ENCODE measurements at places on chromosomes 13 and 19. TPM values are rescaled to one million over a fixed set of nuclear protein-coding genes. Genes with fewer than 3 reads are reported as not detected.

FSD1 gene
- polyA plus RNA-seq, result 158 TPM

CEACAM5 gene
- not detected for polyA plus RNA-seq

SRRM5 gene
- not detected for polyA plus RNA-seq

GRK1 gene
- 0.06 TPM for polyA plus RNA-seq

POMP gene
- 167 TPM for polyA plus RNA-seq

GSX1 gene
- not detected for polyA plus RNA-seq

ELSPBP1 gene
- polyA plus RNA-seq, result not detected

CYP4F3 gene
- polyA plus RNA-seq, result not detected

PBX4 gene
- 8.1 TPM for polyA plus RNA-seq

C2CD4C gene
- 22.8 TPM for polyA plus RNA-seq

N4BP2L1 gene
- 4.6 TPM for polyA plus RNA-seq

ALKBH6 gene
- 63.2 TPM for polyA plus RNA-seq

OR7C1 gene
- not detected for polyA plus RNA-seq

DNM2 gene
- 31.4 TPM for polyA plus RNA-seq

MFSD12 gene
- 41.4 TPM for polyA plus RNA-seq

MAMSTR gene
- 0.36 TPM for polyA plus RNA-seq

S1PR5 gene
- not detected for polyA plus RNA-seq

LCP1 gene
- 0.76 TPM for polyA plus RNA-seq

CYP4F8 gene
- not detected for polyA plus RNA-seq

LINGO3 gene
- polyA plus RNA-seq, result 1.2 TPM

KCNJ14 gene
- 1.6 TPM for polyA plus RNA-seq

ACP5 gene
- polyA plus RNA-seq, result not detected

SYT3 gene
- 14.8 TPM for polyA plus RNA-seq

ZNF8 gene
- 5.5 TPM for polyA plus RNA-seq

SLITRK6 gene
- polyA plus RNA-seq, result 28.6 TPM

ZNF274 gene
- polyA plus RNA-seq, result 46.4 TPM

SIGLEC12 gene
- polyA plus RNA-seq, result not detected

ADGRE1 gene
- not detected for polyA plus RNA-seq

MYH14 gene
- polyA plus RNA-seq, result not detected

RUBCNL gene
- 0.48 TPM for polyA plus RNA-seq

FBXO46 gene
- 13.2 TPM for polyA plus RNA-seq

TMTC4 gene
- polyA plus RNA-seq, result 119 TPM

Measured in neural cell (in vitro differentiated cells).